Activated CD4-positive, alpha-beta T cell treated with anti-CD3 and anti-CD28 coated beads, Interleukin-2, amount 10 ng/mL, durations not matched to agents 7 days and 5 days (primary cell): ENCODE measurements at places on chromosomes 5 and 9.
A peak's percentile ranks its signal among the peaks of the same experiment; 100 is the strongest.

- no peak for DNase-seq
Measured at GRCh38 chr9:123282362-123283047, 14.1 kb upstream of the STRBP start.

- DNase-seq = no peak
Measured at GRCh38 chr9:137669261-137669672, 50.5 kb downstream of the EHMT1 start.

DNA sequence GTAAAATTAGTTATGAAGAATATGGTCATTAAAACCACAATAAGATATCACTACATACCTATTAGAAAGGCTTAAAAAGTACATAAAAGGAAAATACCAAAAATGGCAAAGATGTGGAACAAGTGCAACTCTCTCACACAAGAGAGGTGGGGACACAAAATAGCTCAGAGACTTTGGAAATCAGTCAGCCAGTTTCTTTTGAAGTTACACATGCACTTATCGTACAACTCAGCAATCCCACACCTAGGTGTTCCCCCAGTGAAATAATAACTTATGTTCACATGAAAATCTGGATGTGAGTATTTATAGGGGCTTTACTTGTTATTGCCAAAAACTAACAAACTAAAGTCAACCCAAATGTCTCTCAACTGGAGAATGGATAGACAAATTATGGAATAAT is 9.8 kb upstream of the RICTOR start:
- DNase-seq = no peak

GRCh38 chr5:66882606-66883227 is 286.5 kb downstream of the MAST4 start:
- no peak for DNase-seq

GRCh38 chr9:26722755-26723154 is 169.8 kb downstream of the CAAP1 start:
- no peak for DNase-seq

DNA sequence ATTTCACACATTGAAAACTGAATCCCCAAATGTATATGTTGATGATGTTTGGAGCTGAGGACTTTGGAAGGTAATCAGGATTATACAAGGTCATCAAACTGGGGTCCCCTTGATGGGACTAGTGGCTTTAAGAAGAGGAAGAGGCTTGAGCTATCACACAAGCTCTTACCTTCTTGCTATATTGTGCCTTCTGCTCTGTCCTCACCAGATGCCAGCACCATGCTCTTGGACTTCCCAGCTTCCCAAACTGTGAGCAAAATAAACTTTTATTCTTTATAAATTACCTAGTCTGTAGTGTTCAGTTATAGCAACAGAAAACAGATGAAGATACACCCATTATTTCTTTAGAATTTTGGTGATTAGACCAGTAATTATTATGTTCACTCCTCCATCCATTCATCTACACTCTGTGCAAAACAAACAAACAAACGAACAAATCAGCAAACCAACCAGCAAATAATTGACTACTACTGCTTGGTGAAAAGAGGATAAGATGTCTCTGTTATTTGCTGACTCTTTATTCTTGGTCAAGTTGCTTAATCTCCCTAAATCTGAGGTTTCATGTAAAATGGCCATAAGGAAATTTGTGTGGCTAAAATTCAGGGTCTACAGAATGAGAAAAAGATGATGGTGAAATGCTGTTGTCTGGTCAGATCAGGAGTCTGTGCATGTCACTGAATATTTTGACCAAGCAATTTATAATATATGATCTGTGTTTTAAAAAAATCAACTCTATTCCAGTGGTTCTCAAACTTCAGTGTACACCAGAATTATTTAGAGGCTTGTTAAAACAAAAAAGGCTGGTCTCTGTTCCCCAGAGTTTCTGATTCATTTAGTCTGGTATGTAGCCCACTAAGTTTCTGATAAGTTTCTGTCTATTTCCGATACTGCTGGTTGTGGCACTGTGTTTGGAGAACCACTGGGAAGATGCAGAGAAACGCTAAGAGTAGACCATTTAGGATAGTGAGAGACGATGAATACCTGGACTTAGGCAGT is 854.1 kb downstream of the MAT2B start:
- no peak for DNase-seq

- DNase-seq = no peak
Measured at GRCh38 chr5:116571568-116572349, 2.9 kb downstream of the SEMA6A start.

GRCh38 chr9:93291536-93292287 is 107.8 kb downstream of the WNK2 start:
- DNase-seq = no peak

GRCh38 chr5:76607353-76607871 is 15.8 kb downstream of the F2RL2 start:
- DNase-seq = no peak

DNA sequence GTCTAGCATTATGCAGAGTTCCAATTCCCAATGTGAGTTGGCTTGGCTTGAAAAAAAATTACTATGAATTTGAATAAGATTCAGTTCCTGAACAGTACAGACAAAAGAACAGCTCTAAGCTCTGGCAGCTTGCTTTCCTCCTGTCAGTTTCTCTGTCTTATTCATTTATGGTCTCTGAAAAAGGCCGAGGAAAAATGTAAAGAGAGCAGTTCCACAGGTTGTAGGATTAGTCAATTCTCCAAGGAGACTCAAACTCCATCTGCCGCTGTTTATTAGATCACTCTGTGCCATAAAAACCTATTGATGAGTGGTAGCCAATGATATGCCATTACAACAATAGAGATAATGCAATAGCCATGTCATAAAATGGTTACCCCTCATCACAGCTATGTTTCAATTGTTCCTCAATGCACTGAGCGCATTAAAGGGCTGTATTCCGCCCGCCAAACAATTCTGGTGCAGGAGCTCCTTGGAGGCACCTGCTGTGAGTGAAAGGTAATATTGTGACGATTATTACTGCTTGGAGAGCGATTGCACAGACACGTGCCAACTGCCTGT is 188.2 kb downstream of the ARRDC3 start:
- no peak for DNase-seq

GRCh38 chr5:57102905-57103255 is 71.0 kb upstream of the GPBP1 start:
- no peak for DNase-seq

DNA sequence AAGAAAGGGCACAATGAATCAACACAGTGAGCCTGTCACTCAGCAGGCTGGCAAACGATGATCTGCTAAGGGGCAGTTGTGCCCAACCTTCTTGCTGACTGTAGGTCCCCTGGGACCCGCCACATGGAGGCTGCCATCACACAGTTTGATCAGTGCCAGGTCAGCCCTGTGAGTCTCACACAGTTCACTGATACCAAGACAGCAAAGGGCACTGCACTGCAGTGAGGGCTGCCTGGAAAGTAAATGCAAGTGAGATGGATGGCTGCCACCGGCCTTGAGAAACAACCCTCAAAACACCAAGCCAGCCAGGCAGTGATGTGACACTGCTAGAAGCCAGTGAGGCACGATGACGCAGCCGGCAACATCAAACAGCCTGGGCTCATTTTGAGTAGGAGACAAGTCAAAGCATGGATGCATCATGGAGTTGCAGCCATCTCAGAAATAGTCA is 30.3 kb downstream of the FOXD1 start:
- DNase-seq = no peak

DNA sequence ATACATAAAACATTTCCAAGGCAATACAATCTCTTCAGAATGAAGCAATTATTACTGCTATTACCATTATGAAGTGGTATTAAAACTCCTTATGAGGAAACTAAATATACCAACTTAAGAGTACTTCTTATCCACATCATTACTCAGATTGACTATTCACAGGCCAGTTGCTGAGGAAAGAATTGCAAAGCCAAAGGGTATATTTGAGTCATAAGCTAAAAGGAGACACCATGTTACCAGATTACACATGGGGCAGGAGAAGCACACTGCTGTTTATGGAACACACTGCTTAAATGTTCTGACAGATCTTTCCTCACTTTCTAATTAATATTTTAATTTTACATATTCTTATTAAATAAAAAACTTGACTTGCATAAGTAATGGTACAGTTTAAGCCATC is 1726.4 kb upstream of the NUDT12 start:
- no peak for DNase-seq

DNA sequence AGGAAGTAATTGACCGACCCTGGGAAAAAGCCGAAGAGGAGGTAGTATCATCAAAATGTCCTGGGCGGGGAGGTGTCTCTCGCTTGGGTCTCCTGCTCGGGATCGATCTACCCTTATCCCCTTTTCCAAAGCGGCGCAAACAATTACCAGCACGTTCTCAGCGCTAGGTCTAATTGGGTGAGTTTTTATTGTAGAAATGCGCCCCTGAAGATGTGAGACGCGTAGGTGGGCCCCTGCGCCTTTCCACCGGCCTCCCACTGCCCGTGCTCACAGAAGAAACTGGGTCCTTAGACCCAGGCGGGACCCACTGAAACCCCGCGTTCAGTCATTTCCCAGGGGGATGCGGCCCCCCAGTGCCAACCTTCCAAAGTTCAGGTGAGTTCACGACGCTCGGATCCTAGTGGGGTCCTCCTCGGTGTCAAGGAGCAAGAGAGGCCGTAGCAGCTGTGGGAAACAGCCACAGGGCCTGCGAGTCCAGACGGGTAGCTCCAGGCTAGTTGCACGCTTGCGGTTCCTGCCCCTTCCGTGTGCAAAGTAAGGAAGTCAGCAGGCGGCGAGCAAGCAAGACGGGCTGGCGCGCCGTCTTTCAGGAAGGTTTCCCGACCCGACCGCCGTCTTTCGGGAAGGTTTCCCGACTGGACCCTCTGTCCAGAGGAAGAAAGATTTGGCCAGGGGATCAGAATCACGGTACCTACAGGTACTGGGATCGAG is 1.5 kb downstream of the SMIM32 start:
- no peak for DNase-seq

DNA sequence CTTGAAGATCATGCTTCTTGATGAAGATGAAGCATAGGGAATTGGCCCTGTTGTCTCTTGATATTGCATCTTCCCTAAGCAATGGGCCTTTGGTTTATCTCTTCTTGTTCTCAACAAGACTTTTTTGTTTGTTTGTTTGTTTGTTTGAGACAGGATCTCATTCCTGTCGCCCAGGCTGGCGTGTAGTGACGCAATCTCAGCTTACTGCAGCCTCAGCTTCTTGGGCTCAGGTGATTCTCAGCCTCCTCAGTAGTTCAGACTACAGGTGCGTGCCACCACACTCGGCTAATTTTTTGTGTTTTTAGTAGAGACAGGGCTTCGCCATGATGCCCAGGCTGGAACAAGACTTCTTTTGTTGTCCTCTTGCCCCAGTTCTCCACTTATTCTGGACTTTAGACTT is 5.2 kb downstream of the TMEFF1 start:
- no peak for DNase-seq

DNA sequence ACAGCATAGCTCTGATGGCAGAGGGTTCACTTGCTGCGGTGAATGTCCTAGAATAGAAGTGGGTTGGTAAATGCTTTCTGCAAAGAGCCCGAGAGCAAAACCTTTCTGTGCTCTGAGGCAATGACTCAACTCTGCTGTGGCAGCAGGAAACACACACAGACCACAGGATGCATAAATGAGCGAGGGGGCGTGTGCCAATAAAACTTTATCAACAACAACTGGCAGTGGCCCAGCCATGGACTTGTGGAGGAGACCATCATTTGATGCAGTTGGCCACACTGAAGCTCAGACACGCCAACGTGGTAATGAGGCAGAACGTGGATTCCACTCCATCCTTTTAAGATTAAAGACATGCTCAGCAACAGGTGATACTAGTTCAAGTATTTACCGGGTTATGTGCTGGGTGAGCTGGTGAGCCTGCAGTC is 6.8 kb downstream of the MRPL36 start:
- DNase-seq = peak; percentile 88

DNA sequence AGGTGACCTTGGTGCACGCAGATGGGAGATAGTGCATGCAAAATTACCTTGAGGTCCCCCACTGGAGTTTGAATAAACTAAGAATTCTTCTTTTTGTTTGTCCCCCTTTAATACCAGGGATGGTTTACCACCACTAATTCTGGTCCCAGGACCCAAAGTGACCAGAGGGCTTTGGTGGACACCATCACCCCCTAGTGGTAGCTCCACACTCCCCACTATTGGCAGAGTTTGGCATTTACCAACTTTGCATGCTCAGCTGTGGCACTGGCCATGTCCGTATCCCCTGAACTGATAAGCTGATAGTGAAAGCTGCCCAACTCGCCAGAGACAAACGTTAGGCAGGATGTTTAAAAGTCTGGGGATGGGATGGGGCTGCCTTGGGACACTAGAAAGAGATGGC is 3.3 kb downstream of the ASTN2 start:
- no peak for DNase-seq

DNA sequence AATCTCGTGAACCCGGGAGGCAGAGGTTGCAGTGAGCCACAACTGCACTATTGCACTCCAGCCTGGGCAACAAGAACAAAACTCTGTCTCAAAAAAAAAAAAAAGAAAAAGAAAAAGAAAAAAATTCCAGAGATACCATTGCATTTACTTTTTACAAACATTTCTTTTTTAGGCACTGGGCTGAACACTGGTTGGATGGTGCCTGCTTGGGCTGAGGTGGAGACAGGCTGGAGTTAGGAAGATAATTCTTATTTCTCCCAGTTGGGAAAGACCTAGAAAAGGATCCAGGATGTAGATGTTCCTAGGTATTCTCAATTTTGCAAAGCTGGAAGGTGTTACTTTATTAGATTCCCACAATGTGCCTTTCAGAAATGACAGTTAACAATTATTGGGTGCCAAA is 49.9 kb upstream of the JMY start:
- no peak for DNase-seq

DNA sequence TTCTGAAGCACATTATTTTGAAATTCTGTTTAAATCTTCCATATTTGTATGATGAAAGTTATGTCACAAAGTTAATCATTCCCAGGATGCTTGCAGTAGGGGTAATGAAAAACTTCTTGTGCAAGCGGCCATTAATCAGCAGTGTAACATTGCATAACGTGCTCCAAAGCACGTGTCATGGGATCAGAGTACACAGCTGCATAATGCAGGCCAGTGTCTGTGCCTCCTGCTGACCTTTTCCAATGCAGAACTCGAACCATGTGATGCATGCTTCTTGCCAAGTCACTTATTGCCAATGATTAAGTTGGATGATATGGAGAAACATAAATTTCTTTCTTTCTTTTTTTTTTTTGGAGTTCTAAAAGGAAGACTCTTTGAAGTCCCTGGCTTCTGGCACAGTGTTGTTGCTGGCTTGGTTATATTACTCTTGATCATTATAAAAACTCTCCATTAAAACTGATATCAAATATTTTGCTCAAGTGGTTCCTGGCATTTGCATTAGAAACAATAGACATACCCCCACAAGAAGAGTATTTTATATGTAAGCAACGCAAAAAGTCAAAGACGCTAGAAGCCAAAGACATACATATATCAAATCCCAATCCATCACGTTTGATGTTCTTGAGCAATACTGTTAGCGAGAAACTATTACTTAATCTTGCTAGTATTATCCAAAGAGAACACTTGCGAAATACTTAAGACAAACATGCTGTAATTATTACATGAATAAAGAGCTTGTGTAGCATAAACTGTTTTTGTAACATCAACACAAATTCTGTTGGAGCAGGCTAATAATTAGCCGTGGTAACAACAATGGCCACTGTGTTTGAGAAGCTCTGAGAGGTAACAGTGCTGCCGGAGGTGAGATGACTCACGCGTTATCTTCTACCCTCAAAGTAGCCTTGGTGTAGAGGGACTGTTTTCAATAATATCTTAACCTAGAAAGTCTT is 164.2 kb downstream of the AUH start:
- no peak for DNase-seq
